ENCODE measurements at places on chromosomes 6 and 20.

DNA sequence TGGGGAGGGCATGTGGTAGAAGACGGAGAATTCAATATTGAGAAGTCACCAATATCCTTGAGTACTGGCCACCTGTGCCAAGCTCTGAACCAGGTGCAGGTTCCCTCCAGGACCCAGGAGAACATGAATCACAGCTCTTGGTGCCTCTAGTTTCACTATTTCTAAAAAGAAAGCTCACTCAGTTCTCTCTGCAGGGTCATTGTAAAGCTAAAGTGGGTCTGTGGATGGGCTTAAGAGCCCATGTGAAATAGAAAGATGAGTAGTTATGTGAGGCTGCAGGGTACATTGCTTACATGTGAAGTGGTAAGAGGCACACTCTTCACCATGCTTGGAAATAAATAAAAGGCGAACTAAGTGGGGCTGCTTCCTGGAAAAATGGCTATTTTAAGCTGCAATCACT, 43.6 kb downstream of the ZNF831 start:
- no peak for DNase-seq

GRCh38 chr20:35839904-35840303, 68.1 kb downstream of the PHF20 start:
- DNase-seq = no peak

DNA sequence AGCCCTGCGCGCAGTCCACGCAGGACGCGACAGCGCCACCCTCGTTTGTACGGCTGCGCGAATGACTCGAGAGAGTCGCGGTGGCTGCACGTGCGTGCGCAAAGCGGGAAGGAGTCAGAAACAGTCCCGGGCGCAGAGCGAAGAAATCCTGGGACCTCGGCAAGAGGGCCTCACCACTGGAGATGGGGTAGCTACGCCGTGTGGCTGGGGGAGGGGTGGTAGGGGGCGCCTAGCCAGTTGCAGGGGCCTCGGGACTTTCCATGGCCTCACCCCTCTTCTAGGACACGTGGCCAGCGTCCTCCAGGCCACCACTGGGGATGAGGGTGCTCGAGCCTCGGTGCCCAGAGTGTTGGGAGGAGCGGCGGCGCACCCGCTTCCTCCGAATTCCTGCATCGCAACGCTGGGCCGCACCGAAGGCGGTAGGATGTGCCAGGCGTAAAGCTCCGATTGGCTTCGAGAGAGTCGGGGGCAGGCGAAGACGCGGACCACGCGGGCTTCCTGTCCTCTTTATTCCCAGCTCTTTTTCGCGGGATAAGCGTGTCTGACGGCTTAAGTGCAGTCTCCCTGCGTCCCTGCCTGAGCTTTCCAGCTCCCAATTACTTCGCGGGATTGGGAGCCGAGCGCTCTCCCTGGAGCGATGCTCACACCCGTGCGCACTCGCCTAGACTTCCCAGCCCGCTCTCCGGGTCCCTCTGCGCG, 38.7 kb downstream of the NCR2 start:
- no peak for DNase-seq

GRCh38 chr20:59483481-59483880, 120.9 kb upstream of the PHACTR3 start:
- DNase-seq = no peak

DNA sequence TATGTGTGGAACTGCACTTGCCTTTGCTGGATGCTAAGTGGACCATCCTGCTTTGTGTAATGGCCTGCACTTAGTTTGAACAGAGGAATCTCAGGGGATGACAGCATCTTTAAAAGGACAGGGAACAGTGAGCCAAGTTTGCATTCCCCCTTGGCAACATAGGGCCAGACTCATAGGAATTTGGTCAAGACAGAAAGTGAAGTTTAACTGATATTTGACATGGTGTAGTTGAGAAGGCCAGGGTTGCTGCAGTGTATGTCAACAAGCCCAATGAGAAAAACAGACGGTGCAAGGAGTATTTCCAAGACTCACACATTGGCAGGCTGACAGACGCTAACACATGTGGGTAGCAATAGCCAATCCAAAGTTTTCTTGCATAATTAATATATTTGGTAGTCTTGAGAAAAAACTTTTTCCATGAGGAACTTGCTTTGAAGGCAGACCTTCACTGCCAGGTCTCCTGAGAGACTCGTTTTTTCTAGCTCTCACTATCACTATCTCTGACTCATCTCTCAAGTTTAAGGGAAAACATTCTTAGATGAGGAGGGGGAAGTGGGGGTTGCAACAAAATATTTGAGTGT, 213.8 kb downstream of the IBTK start:
- no peak for DNase-seq

DNA sequence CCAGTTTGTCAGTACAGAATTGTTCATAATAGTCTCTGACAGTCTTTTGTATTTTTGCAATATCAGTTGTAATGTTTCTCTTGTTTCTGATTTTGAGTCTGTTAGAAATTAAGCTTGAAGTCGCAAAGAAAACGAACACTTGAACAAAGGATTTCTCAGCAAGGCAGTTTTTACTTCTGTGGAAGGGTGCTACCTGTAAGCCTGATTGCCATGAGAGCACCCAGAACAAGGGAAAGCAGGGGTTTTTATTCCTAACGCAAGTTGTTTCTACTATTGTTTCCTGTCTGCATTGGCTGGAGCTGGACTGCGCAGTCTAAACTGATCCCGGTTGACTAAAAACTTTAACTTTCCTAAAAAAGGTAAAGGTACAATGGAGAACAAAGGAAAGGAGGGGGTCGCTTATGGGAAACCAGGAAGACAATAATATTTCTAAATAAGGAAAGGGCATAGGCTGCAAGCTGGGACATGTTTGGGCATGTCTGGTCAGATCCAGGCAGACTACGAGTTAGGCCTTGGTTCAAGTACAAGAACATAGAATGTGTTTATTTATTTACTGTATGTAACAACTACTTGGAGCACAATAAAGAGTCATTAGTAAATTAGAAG, 28.5 kb downstream of the HLA-B start:
- DNase-seq = no peak

- no peak for DNase-seq
These were observed 62.1 kb downstream of the NOL4L start for GRCh38 chr20:32522776-32523612.

DNA sequence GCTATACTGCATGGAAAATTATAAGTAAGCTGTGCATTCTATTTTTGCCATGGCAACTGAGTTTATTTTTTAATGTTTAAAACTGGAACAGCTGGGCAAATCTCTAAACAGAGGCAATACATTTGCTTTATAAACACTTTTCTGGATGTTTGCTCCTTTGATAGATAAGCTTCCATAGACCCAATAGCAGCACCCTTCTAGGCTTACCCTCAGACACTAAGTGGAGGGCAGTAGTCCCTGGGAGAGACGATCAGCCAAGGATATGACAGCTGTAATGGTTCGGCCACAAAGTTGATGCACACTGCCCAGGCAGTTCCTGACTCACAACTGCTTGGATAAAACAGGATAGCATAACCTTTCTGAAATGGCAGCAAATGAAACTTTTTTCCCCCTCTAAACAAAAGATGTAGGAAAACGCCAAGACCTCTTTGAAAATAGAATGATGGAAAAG, 8.5 kb upstream of the MRPS10 start:
- DNase-seq = no peak

DNA sequence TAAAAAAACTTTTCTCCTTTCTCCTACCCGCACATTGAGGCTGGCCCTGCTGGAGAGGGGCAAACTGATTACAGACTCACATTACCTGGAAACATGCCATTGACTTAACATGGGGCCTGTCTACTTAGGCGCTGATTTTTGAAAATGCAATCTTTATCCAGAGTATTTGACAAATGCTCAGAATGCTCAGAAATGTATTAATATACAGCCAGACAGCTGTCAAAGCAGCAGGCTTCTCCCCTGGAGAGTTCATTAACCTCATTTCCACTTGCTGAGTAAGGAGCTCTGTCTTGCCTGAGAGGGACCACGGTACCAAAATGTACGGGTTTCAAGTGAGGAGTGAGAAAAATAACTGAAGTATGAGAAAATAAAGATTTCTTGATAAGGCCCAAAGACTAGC, 95.7 kb downstream of the PAX1 start:
- no peak for DNase-seq

Measured in D721Med (cell line).